ENCODE measurements at places on chromosomes 7 and 10.

- DNase-seq, result peak; percentile 96
Measured at GRCh38 chr10:3452173-3452626, 279.6 kb upstream of the PITRM1 start.

DNA sequence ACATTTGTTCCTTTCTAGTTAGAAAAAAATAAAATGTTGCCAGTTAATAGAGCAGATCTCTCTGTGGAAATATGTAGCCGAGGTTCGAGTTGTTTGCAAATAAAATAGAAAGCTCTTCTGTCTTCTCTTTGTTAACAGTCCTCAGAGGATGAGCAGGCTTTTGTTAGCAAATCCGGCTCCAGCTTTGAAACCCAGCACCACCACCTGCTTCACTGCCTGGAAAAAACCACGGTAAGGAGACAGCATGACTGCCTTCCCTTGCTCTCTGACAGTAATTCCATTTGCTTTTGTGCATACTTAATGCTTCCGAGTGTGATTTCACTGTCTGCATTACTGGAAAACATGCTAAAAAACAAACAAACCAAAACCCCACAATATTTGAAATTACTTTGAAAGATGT, 115.6 kb downstream of the TSPAN12 start:
- DNase-seq, result no peak

- DNase-seq, result no peak
Measured at GRCh38 chr10:116105264-116105663, 167.7 kb downstream of the GFRA1 start.

GRCh38 chr10:98790817-98791216, 344.1 kb upstream of the HPS1 start:
- peak; percentile 34 for DNase-seq

- no peak for DNase-seq
Measured at GRCh38 chr10:25786899-25787298, 147.1 kb upstream of the MYO3A start.

DNA sequence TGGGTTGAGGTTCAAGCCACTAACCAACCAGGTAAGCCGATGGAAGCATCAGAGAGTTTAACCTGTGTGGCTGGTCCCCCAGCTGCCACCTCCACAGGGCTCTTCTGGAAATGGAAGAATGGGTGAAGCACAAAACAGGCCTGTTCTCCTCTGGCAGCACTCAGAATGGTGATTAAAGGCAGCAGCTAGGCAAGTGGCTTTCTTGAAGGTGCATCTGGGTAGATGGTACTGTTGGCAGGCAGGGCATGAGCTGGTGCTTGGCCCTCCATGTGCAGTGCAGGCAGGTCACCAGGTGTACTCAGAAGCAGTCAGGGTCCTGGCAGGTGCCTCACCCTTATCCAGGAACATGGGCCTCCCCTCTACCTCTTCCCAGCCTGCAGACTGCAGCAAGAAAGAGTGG, 11.5 kb downstream of the AKR1E2 start:
- no peak for DNase-seq

DNA sequence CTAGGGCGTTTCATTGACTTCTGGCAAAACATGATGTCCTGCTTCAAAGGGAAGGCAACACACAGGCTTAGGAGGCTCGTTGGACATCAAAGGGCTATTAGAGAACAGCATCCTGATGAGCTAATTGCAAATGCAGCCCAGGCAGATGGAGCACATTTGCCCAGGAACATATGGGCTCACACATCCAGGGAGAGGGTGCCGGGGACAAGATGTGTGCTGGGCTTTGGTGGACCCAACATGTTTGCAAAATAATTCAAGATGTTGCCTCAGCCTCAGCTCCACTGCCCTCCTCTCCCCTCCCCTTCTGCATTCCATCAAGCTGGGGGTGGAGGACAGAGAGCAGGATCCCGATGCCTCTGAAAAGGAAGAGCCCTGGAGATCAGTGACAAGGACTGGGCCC, 217.1 kb upstream of the ZMIZ1 start:
- no peak for DNase-seq

- DNase-seq, result no peak
Measured at GRCh38 chr7:131124867-131125266, 202.8 kb upstream of the MKLN1 start.

DNA sequence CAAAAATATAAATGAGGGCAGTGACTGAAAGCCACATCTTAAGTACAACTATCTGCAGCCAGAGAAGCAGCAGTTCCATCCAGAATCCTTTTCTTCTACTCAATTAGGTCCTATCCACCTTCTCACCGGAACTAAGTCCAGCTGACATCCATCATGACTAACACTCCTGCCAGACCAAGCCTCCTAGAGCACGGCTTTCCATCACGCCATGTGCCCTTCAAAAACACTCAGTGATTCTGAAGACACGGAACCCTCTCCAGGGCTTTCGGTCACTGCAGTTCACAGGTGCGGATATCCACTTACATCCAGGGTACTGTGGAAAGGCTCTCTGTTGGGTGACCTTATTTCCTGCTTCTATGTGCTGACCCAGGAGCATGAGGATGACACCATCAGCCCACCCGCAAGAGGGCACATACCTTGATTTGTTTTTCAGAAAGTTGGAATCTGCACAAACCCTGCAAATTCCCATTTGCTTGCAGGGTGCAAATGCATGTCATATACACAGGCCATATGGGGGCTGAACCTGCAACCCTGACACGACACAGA, 64.3 kb downstream of the FAM171A1 start:
- DNase-seq, result no peak

DNA sequence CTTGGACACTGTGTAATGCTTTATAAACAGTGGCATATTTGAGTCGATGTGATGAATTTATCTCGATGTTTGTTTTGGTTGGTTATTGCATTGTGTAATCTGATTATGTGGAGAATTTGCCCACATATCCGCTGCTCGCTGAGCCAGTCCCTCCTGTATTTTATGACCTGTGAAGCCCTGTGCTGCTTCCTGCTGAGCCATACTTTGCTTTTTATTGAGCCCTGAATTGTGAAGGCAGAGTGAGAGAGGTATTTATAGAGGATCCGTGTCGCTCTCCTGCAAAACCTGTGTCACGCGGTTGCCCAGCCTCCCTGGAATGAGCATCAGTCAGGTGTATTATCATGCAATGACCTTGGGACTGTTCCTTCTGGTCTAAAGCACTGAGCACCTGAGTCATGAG, 253.7 kb downstream of the ARHGAP21 start:
- DNase-seq, result peak; percentile 38

DNA sequence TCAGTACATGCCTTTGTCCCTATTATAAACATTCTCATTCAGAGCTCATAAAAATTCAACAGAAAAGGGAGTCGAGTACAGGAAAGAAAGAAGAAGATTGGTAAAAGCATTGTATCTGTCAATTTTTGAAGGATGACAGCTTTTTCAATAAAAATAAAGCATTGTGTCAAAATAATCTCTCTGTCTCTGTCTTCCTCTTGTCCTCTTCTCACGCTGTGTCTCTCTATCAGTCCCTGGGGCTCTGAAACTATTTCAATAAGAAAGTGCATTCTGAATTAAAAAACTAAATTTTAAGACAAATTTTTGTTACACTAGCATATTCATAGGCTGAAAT, 248.4 kb downstream of the TNS3 start:
- DNase-seq, result no peak

DNA sequence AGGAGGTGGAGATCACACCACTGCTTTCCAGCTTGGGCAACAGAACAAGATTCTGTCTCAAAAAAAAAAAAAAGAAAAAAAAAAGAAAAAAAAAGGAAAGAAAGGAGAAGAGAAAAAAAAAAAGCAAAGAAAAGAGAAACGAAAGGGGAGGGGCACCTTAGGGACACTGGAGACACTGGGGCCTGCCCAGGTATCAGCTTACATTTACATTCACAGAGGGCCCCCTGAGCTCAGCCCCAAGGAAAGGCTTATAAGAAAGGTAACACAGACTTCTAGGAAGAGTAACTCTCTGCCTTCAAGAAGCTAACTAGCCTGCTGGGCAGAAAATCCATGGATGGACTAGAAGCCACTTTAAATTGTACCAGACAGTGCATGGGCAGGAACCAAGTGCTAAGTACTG, 108.8 kb downstream of the NPY start:
- DNase-seq, result no peak

- DNase-seq, result peak; percentile 50
Measured at GRCh38 chr7:151694828-151695580, 175.3 kb upstream of the RHEB start.

DNA sequence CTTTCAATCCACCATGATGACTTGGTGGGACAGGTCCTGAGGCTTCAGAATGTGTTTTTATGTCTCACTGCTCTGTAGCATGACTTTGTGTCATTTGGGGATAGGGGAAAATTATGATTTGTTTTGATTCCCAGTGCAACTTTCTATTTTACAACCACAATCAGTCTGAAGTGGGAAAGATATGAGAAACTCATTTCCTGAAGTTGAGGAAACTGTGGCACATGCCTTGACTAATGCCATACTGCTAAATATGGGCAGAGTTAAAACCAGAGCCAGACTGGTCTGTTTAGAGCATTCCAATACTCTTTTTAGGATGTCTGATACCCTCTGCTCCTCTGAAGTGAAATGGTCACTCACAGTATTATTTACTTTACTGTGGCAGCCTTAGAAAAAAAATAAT, 307.7 kb downstream of the ADRA2A start:
- DNase-seq, result no peak

DNA sequence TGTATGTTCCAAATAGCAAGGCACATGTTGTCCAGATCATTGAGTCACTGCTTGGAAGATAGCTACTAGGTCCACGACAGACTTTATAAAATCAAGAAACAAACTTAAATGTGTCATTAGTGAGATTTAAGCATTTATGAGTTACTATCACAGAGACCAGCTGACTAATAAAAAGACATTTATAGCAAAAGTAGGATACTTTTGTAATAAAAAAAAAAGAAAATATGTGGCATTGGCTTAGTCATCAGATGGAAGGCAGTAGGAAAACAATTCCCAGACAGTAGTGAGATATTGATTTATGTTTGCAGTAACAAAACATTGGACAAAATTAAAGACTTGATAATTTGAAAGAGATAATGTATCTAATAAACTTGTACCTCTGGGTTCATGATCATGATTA, 881.0 kb upstream of the LRRN3 start:
- DNase-seq, result no peak

Measured in ELR (cell line).